ENCODE measurements at places on chromosomes 11 and 22.

DNA sequence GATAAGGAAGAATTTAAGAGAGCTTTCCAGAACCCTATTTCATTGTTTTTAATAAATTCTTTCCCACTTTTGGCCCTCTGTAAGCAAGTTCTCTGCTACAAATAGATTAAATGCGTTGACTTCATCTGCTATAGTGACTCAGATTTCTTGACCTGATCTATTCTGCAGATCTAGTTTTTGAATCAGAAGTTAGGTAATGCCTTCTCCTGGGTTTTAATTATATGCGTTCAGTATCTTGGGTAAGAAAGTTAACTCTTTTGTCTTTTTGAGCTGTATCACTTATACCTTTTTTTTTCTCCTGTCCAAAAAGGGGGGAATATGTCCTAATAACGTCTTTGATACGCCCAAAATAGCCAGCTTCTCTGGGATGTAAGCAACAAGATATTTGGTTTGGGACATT, 2.4 kb upstream of the HEPHL1 start:
- no peak for DNase-seq

DNA sequence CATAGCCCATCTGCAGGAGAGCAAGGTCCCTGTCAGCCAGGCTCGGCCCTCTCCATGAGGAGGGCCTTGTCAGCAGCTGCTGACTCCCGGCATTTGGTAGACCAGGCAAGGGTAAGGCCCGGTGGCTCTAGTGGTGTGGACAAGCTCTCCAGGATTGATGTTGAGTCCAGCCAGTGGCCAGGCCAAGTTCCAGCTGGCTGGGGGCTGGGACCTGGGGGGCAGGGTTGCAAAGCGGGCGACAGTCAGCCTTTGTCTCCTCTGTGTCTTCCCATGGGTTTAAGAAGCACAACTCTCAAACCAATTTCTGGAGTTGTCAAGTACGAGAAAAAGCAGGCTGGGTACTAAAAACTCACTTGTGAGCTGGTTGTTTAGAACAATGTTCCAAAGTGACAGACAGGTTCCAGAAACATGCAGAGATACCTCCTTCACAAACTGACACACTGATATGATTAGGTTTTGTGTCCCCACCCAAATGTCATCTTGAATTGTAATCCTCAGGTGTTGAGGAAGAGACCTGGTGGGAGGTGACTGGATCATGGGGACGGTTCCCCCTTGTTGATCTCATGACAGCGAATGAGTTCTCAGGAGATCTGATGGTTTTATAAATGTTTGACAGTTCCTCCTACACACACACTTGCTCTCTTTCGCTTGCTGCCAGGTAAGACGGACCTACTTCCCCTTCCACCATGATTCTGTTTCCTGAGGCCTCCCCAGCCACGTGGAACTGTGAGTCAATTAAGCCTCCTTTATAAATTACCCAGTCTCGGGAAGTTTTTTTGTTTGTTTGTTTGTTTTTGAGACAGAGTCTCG, 52.3 kb upstream of the SERPIND1 start:
- DNase-seq = no peak

GRCh38 chr11:65418681-65419459, 3.7 kb upstream of the NEAT1 start:
- DNase-seq = peak; percentile 78

GRCh38 chr11:2470495-2470894, 25.7 kb downstream of the KCNQ1 start:
- no peak for DNase-seq

DNA sequence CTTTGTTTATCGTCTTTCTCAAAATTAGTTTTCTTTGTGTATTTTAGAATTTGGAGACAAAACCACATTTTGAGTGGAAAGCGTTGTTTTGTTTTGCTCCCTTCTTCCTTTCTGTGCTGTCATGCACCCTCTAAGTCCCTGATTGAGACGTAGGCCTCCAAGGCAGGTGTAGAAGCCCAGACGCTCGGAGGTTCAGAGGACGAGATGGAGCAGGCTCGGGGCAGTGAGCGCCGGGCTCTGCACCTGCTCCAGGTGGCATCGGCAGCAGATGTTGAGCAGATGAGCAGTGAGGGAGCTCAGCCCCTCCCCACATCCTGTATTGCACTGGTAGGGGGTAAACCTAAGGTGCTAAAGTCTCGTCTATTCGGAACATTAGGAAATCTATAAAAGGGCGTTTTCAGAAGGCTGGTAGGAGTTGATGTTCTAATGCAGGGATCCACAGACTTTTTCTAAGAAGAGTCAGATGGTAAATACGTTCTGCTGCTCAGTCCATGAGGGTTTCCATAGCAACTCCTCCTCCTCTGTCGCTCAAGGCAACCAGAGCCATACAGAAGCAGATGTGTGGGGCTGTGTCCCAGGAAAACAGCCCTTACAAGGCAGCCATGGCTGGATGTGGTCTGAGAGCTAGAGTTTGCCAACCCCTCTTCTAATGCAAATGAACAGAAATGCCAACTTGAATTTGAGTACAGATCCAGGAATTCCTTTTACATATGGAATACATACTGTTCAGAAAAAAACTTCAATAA, 724.2 kb downstream of the BRD1 start:
- no peak for DNase-seq

GRCh38 chr11:45930031-45930794, 7.8 kb downstream of the LARGE2 start:
- DNase-seq = peak; percentile 31

GRCh38 chr11:30018495-30018894, 1.7 kb upstream of the KCNA4 start:
- no peak for DNase-seq

Measured in NCI-H1417 treated with DMSO at 0.1 percent for 48 hours (cell line).